Tibial nerve (tissue), 4 donors: ENCODE measurements at places on chromosomes 2 and 18. TPM values are rescaled to one million over a fixed set of nuclear protein-coding genes. Genes with fewer than 3 reads are reported as not detected.
A peak's percentile ranks its signal among the peaks of the same experiment; 100 is the strongest.

CYB5A gene
- 490 TPM for total RNA-seq

CDH20 gene
- total RNA-seq: 1.0 TPM

C1QL2 gene
- not detected for total RNA-seq

GKN2 gene
- total RNA-seq: not detected

- no peak for DNase-seq
- peak overlapping the region; percentile 77 for H3K27ac ChIP-seq
- H3K27me3 ChIP-seq: no peaks in the 10 kb centered on the region
- H3K4me1 ChIP-seq: peaks cover 9% of the 10 kb centered on the region
- no peak overlapping the region for H3K4me3 ChIP-seq
- no peaks in the 10 kb centered on the region for H3K36me3 ChIP-seq
Observed at GRCh38 chr2:177395351-177396065, 2.9 kb downstream of the AGPS start.

- H3K36me3 ChIP-seq: no peaks in the 10 kb centered on the region
- H3K27ac ChIP-seq: no peak overlapping the region
- DNase-seq: no peak
- no peak overlapping the region for H3K4me3 ChIP-seq
- H3K27me3 ChIP-seq: no peaks in the 10 kb centered on the region
- H3K4me1 ChIP-seq: peaks cover 4% of the 10 kb centered on the region
Observed at GRCh38 chr2:135050132-135050531, 2.0 kb upstream of the RAB3GAP1 start.

DNA sequence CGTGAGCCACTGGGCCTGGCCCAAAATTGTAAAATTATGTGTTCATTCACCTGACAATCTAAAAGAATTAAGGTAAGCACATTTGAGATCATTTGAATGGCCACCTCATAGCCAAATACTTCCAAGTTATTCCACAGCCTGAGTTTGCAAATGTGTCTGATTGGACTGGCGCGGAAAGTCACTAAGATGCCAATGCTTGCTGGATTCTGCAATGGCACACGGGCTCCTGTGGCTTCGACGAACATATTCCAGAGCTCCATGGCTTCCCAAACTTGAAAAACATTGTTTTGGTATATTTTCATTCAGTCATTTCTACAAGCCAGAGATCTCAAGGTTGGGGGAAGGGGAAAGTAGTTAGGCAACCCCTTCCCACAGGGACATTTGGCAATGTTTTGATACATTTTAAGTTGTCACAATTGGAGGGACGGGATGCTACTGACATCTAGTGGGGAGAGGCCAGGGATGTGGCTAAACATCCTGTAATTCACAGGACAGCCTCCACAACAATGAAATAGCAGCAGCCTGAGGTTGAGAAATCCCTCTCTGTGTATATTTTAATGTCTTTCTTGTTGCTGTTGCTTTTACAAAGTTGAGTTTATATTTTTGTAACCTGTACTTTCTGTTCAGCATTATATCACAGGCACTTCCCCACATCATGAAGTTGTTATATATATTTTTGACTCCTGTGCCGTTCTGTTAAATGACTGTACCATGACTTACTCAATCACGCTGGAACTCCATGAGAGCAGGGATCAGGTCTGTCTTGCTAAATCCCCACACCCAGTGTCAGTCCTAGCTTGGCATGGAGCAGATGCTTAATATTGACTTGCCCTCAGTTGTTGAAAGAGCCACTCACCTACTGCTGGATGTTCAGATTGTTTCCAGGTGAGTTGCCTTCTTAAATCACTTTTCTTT, 56.9 kb downstream of the COL4A4 start:
- no peaks in the 10 kb centered on the region for H3K4me1 ChIP-seq
- no peak overlapping the region for H3K4me3 ChIP-seq
- no peak overlapping the region for H3K27ac ChIP-seq
- no peaks in the 10 kb centered on the region for H3K27me3 ChIP-seq
- no peak for DNase-seq

DNA sequence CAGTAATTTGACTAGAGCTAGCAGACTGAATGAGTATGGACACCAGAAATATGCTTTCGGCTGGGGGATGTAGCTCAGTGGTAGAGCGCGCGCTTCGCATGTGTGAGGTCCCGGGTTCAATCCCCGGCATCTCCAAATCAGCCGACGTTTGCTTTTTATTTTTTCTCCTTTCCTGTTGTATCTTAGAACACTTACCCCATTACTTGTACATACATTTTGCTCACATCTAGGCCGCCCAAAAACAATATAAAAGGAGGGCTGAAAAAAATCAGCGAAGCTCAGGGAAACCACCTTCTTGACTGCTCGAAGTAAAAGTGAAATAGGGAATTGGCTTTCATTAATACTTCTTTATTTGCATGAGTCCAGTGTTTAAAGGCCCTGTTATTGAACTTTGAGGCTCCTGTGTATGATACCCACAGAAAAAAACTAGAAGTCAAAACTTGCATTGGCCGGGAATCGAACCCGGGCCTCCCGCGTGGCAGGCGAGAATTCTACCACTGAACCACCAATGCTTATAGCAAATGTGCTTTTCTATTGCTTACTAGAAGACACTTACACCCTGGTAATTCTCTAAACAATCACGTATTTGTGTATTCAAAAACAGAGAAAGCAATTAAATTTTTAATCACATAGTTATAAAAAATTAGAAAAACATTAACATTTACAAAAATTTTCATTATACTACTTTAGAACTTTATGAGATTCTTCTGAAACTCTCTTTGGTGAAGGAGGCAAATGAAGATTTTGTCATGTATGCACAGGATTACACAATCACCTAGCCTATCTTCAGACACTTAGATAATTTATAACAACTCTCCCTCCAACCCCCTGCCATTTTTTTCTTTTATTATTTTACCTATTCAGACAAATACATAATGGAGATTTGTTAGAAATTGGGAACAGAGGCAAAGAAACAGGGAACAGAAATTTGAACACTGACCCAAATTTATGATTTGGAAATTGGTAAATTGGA, 35.2 kb upstream of the GPD2 start:
- H3K4me1 ChIP-seq: no peaks in the 10 kb centered on the region
- no peaks in the 10 kb centered on the region for H3K36me3 ChIP-seq
- peak; percentile 64 for DNase-seq
- no peaks in the 10 kb centered on the region for H3K27me3 ChIP-seq
- peak overlapping the region; percentile 61 for H3K4me3 ChIP-seq
- H3K27ac ChIP-seq: peak overlapping the region; percentile 98

DNA sequence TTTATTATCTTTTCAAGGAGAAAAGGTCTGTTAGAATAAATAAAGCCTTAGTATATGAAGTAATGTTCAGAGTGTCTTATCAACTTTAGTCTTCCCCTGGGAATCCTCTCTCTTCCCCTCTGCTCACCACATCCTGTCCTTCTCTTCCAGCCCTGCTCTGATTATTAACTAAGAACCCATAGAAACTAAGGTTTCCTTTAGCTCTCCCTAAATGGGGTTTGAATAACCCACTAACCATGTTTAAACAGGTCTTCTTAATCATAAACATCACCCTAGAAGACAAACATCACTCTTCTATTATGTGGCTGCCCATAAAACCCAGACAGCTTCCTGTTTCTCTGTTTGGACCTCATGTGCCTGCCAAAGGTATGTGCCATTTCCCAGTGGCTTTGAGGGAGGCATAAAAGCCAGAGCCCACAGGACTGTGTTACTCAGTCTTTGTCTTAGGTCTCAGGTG, 50.1 kb downstream of the SLC14A1 start:
- H3K4me1 ChIP-seq: peaks cover 5% of the 10 kb centered on the region
- H3K27me3 ChIP-seq: no peaks in the 10 kb centered on the region
- no peak overlapping the region for H3K27ac ChIP-seq
- no peak for DNase-seq

GRCh38 chr2:230170532-230170931, 49.3 kb downstream of the SP110 start:
- H3K27ac ChIP-seq: no peak overlapping the region
- DNase-seq: no peak
- H3K4me3 ChIP-seq: no peak overlapping the region
- no peaks in the 10 kb centered on the region for H3K27me3 ChIP-seq
